ENCODE measurements at places on chromosomes 12 and 14.
A peak's percentile ranks its signal among the peaks of the same experiment; 100 is the strongest.

GRCh38 chr14:67787673-67788072 lies 28.7 kb downstream of the ZFYVE26 start:
- no peak for DNase-seq

- DNase-seq: no peak
Measured at GRCh38 chr12:78494911-78495310, 369.7 kb upstream of the SYT1 start.

GRCh38 chr12:50828886-50829285 lies 13.8 kb upstream of the TMPRSS12 start:
- DNase-seq: no peak

- no peak for DNase-seq
Measured at GRCh38 chr14:59028476-59029202, 159.8 kb upstream of the DAAM1 start.

- peak; percentile 65 for DNase-seq
Measured at GRCh38 chr14:52313903-52314594, at the start of gene PTGER2. Gene PTGER2 (plus strand): TSS chr14:52314312. CDS start chr14:52314549, 237 bp downstream.

GRCh38 chr12:52178984-52179383 lies 12.8 kb downstream of the KRT80 start:
- no peak for DNase-seq

GRCh38 chr14:31942166-31942841 lies 134.8 kb upstream of the ARHGAP5 start:
- no peak for DNase-seq

GRCh38 chr12:72295744-72296143 lies 23.6 kb downstream of the TRHDE start:
- DNase-seq: no peak

DNA sequence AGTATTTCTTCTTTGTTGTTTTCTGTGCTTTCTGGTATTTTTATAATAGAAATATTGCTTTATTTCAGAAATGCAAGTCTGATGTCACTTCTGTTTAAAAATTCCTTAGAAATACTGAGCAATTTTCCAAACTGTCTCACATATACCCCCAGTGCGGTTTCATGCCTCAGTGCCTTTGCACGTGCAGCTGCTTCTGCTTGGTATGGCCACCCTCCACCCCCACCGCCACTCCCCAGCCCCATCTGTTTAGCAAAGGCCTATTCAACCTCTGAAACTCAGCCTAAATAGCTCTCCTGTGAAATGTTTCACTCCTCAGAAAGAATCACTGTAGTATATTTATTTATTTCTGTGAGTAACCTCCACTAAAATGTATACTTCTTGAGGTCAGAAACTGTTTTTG lies 52.3 kb downstream of the PPM1H start:
- DNase-seq: no peak

DNA sequence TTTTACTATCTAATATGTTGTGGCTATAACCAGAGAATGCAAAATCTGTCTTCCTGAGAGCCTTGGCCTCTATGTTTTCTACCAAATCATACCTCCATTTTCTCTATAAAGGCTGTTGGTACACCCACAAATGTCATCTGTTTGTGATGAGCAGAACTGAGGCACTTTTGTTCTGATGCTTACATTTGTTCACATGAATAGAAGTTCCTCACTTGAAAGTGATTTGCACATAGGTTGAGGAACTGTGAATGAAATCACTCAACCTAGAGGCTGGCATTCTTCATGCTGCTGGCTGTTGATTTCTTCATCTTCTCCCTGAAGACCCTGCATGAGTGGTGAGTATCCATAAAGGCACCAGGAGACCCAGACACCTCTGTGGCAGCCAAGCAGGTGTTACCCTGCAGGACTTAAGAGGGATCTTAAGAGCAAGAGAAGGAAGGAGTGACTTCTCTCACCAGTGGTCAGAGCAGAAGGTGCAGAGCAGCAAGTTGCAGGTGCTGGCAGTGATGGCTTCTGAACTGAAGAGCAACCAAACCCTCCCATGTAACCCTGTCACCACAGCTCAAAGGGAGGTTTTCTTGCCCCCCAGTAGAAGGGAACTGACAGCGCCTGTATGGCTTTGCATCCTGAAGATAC lies 110.3 kb downstream of the HMGA2 start:
- no peak for DNase-seq

DNA sequence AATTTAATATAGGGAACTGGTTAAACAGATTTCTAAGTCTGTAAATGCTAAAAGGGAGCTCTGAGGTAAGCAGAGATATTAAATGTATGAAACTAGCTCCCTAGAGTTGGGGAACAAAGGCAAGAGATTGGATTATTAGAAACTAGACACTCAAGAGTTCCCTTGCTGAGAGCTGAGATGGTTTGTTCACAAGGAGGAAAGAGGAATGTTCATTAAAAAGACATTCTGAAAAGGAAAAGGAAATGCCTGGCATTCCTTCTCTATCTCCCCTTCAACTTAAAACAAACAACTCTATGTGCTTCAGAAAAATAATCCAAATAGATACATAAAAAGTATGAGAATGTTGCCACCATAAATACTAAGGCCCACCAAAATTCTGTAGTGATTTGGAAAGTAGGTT lies 73.7 kb downstream of the GALNT4 start:
- DNase-seq: no peak

DNA sequence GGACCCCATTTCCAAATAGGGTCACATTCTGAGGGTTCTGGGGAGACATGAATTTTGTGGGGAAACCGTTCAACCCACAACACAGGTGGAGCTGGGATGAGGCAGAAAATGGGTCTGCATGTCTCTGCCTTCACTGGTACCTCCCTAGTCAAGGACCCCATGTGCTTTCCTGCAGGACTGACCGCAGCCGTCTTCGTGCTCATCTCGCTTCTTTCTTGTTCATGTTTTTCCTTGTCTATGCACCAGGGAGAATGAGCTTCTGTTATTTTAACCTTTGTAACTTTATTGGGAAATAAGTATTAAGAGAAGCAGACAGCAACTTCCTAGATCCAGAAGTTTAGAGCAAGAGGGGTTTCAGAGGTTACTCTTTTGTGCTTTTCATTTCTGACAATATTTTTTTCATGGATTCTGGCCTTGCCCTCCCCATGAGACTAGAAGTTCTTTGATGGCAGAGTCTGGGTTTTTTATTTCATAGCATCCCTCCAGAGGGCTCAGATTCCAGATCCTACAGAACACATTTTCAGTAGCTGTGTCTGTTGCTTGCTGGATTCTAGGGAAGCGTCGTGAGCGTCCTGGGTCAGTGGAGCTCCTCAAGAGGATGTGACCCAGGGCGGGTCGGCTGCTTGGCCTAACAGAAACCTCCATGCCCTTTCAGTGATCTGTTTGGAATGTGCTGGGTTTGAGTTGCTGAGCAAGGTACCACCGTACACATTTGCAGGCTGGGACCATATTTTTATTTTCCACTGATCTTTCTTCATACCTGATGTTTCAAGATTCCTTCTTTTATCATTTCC lies 104.2 kb downstream of the ADGRD1 start:
- no peak for DNase-seq

GRCh38 chr14:105324080-105324778 lies 9.7 kb downstream of the PACS2 start:
- DNase-seq: no peak

DNA sequence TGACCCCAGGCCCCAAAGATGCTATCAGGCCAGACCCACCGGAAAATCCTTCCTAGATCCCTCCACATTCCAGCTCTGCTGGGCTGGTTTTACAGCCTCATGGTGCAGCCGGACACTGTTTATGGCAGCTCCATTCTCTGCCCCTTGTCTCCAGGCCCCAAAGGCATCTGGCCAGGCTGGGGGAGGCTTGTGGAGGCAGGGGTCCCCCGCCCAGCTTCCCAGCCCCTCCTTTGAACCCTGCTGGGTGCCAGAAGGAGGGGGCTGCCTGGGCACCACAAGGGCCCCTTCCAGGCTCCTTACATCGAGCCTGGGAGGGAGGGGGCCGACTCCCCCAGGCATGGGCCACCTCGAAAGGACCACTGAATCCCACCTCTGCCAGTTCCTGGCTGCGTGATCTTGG lies 19.8 kb upstream of the SMUG1 start:
- DNase-seq: no peak

DNA sequence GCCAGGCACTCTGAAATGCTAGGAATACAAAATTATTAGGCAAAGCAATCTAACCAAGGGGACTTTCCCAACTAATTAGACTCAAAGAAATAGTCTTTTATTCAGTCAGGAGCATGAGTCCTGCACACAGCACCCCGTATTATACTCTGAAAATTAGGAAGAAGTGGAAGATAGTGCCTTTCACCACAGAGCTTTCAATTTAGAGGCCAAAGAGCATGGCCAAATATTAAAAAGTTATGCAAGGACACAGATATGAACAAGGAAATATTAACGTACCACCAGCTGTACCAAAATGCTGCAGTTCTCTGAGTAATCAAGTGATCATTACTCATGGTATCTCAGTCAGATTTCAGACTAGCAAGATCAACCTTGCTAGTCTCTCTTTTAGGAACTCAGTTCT lies 22.6 kb upstream of the MDM2 start:
- no peak for DNase-seq

- DNase-seq: no peak
Measured at GRCh38 chr14:65415613-65416012, 3.1 kb downstream of the FUT8 start.

DNA sequence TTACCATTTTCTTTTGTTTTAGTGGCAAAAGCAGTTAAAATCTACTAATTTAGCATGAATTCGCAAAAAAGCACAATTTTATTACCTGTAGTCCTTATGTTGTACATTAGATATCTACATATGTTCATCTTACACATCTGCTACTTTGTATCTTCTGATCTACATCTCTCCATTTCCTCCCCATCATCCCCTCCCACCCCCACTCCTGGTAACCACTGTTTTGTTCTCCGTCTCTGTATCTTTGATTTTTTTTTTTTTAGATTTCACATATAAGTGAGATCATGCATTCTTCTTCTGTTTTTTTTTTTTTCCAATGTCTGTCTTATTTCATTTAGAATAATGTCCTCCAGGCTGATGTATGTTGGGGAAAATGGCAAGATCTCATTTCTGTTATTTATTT lies 922.7 kb downstream of the VRK1 start:
- DNase-seq: no peak

DNA sequence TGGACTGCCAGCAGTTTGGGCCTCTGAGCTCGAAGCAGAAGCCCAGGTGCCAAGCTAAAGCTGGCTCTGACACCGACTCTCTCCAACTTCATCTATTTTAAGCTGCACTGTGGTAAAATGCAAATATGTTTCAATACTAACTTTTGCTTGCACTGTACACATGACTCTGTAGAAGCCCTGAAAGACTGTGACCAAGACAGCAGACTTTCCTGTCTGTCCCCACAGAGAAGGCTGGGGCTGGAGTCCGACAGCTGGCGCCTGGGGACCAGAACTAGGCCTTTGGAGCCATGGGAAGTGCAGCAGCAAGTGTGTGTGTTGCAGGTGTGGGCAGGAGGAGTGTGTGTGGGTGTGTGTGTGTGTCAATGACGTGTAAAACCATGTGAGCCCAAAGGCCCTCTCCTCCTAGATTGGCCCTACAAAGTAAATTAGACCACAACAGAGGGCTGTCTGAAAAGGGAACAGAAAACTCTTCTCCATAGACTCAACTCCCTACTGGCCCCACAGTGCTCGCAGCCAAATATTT lies 16.4 kb upstream of the RAB35 start:
- no peak for DNase-seq

DNA sequence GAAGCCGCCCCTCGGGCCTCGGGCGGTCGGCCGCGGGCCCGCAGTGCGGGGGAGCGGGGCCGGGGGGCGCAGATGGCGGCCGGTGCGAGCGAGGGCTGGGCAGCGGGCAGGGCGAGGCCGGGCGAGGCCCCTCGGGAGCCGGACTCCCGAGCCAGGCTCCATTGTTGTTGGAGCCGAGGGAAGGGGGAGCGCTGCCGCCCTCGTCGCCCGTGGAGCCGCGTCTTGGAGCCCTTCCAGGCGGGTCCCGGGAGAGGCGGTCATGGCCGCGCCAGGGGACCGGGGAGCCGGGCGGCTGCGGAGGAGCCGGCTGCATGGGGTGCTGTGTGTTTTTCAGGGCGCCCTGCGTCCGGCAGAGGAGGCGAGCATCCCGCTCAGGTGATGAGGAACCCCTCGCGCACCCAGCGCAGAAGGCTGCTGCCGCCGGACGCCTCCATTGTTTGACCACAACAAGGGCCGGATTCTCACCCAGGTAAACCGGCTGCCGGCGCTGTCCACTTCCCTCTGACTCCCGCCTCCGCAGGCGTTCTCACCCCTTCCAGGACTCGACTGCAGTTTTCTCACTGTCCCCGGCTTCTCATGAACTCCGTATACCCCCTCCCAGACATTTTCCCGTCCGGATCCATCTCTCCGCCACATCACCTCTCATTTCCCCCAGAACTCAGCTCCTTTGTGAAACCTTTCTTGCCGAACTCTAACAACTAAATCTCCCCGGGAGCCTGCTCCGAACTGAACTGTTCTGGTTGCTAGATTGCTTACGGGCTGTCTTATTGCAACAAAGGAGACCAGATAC lies 732 bp downstream of the ZNF664 start:
- DNase-seq: peak; percentile 26

DNA sequence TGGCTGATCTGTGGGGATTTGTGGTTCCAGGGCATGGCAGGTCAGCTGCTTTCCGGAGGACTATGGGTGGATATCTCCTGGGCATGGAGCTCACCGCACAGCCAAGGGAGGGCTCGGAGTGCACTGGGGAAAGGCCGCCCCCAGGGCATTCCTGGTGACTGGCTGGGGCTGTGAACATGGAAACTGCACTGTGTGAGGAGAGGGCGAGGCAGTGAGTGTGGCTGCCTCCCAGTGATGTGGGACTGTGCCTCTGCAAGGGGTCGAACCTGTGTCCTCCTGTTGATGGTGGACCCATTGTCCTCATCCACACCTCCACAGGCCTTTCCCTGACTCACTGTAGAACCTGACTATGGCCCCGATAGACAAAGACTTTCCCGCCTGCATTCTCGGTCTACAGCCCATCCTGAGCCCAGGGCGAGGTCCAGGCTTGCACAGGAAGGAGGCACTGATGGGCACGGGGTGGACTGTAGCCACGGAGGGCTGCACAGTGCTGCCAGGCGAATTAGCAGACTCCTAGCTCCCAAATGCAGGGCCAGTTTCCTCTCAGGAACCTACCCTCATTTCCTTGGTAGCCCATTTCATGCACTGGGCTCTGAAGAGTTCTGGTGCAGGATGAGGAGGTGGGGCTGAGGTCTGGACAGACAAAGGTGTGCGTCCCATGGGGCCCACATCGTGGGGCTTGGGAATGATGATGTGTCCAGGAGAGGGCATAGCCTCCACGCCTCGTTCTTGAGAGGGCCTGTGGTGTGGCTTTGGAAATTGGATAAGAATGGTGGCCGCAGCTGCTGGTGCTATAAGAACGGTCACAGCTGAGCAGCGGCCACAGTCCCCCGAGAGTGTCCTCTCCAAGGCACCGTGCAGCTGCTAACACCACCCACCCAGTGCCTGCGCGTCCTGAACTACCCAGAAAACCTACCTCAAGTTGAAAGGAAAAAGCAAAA lies 415.1 kb downstream of the TMEM121 start:
- DNase-seq: no peak

GRCh38 chr14:34365309-34365915 lies 96.6 kb downstream of the SPTSSA start:
- no peak for DNase-seq
